ENCODE measurements at places on chromosomes 12 and 14.

DNA sequence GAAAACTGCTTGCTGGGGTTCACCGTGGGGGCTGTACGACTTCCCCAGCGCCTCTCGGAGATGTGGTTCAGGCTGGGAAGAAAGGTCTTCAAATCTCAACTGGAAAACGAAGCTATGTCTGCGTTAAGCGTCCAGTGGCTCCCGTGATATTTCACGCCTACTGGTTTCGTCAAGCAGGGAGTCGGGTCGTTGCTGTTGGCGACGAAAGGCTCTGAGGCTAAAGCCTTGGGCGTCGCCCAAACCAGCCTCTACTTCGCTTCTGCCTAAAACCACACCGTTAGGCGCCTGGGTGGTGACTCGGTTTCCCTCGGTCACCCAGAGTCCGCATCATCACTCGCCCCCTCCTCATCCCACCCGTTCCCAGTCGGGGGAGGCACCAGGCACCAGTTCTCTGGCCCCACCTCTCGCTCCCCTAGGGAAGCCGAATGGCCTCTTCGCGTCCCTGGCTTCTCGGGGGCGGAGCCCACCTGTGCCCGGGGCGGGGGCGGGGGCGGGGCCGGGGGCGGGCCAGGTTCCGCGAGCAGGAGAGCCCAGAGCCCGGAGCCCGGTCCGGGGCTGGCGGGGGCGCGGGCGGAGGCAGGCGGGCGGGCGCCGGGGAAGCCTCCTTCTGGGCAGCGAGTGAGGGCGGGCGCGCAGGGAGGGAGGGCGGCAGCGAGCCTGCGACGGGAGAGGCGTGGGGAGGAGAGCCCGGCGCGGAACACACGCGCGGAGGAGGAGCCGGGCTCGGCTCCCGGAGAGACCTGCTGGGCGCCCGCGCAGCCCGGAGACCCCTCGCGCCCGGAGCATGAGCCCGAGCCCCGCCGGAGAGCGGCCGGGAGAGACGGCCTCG is at the start of gene B4GALNT3:
Gene B4GALNT3, plus strand, starts transcription at position 510 of the 829 bp plus-strand sequence. CDS start 438 bp downstream, outside the sequence.
- DNase-seq: peak; percentile 48

- DNase-seq: no peak
Observed at GRCh38 chr12:26295001-26295400, 99.6 kb downstream of the SSPN start.

GRCh38 chr14:70170976-70171375 is 17.8 kb downstream of the SLC8A3 start:
- DNase-seq: no peak

GRCh38 chr14:50095895-50096294 is 20.5 kb downstream of the VCPKMT start:
- DNase-seq: no peak

DNA sequence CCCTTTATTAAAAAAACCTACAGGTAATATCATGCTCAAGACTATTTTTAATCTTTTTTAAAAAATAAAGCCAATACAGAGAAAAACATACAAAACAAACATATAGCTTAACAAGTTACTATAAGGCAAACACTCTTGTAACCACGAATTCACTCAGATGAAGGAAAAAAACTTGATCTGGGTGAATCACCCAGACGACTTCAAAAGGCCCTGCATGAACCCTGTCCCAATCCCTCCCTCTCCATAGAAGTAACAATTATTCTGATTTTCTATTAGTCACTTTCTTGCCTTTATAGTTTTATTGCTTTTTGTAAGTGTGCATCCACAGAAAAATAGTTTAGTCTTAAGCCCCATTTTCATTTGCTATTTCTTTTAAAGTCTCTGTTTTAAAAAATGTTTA is 72.6 kb downstream of the LRP6 start:
- no peak for DNase-seq

DNA sequence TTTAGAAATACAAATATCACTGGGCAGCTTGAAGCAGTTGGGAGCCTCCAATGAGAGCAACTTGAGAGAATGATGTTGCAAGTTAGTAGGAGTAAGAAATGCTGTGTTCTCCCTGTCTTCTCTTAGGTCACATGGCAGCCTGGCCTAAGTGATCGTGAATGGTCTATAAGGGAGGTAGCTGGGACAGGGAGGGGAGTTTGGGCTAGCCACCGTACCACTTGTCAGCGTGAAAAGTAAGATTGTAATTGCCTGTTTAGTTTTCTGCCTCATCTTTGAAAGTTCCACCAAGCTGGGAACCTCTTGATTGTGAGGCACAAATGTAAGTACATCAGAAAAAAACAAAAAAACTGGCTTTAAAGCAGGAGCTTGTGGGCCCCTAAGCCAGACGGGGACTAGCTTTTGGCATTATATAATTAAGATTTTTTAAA is 36.4 kb downstream of the MDM2 start:
- DNase-seq: no peak

DNA sequence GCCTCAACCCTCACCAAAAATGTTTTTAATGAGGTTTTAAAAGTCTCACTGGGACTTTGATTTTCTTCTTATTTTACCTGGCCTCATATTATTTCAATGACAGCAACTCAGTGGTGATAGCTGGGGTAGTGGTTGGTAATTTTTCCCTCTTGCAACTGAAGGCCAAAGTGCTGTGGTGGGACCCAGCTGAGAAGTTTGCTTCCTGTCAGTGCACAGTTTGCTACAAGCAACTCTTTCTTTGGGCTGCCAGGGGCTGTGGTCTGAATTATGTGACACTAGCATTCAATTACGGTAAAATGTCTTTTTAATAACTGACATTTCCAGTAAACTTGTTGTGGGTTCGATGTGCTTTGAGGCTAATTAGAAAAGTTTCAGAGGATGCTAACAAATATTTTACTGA is 65.3 kb downstream of the IFNG start:
- DNase-seq: no peak

DNA sequence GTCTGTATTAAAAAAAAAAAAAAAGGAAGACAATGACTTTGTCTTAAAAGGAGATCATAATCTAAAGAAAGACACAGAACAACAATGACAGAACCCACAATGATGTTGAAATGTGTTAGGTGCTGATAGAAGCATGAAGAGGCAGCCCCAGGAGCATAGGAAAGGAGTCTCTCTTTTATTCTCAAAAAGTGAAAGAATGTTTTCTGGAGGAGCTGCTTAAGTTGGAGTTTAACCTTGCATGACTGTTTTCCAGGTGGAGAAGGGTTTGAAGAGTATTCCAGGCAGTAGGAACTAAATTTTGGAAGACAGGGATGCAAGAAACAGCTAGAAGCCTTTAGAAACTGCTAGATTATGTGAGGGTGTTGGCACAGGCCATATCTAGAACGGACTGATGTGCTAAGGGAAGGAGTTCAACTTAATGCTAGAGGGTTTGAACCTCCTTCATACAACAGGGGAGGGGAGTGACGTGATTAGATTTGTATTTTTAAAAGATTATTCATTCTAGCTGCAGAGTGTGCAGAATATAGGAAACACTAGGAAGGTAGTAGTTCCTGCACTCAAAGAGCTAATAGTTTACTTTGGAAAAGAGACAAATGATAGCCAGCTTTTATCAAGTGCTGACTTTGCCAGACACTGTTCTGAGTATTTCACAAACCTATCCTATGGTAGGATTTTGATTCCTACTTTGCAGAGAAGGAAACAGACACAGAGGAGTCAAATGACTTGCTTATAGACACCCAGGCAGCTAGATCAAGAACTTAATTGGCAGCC is 4.6 kb upstream of the RPL6 start:
- no peak for DNase-seq

- DNase-seq: peak; percentile 80
Observed at GRCh38 chr12:3698218-3698974, 54.5 kb downstream of the CRACR2A start.

- DNase-seq: no peak
Observed at GRCh38 chr14:79534703-79535353, 676.5 kb downstream of the DIO2 start.

DNA sequence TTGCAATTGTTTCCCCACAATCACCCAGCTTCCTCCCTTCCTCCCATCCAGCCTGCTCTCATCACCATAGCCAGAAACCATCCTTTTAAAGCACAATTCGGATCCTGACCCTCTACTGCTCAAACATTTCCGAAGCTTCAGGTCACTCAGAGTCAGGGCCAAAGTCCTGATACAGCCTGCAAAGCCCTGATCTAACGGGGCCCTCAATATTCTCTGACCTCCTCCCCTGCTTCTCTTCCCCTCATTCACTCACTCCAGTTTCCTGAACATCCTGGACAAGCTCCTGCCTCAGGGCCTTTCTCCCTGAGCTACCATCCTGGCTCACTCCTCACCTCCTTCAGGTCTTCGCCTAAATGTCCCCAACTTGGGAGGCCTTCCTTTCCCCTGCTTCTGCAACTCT is 46.1 kb downstream of the PITPNM2 start:
- DNase-seq: no peak

DNA sequence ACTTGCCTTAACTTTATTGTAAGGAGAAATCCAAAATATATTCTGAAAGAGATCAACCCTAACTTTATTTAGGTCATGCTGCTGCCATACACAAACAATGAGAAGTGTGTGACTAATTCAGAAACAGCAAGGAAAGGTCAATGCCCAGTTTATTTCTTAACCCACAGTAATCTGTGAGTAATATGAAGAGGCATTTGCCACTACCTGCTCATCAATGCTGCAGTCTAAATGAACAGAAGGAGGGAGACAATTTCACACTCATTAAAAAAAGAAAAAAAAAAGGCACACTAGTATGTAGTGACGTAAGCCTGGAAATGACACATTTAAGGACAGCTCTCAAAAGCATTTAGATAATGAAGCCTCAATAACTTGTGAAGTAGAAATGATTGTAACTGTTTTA is 90.5 kb upstream of the FOXN3 start:
- DNase-seq: no peak

DNA sequence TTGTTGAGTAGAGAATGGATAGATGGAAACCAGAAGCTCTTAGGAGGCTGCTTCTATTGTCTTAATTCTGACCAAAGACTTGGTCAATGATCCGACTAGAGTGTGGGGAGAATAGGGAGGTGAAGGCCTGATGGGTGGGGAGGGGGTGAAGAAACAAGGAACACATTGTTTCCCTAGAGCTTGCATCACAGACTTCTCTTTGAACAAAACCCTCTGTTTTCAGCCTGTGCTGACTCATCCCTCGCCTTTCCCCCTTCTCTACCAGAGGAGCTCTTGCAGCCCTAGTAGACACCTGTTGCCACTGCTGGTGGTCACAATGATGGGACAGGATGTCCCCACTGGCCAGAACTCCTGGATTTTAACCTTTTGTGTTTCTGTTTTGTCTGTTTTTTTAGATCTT is 46.8 kb upstream of the CISTR start:
- no peak for DNase-seq

- DNase-seq: no peak
Observed at GRCh38 chr12:68559246-68559645, 51.5 kb upstream of the RAP1B start.

GRCh38 chr12:48110691-48111311 is 4.9 kb upstream of the SENP1 start:
- no peak for DNase-seq

DNA sequence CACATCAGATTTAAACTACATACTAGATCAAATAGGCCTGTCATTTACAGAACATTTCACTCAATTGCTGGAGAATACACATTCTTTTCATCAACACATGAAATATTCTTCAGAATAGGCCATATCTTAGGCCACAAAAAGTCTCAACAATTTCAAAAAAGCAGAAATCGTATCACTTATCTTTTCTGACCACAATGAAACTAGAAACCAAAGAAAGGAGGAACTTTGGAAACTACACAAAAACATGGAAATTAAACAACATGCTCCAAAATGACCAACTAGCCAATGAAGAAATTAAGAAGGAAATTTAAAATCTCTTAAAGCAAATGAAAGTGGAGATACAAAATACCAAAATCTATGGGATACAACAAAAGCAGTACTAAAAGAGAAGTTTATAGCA is 35.1 kb downstream of the PARP11 start:
- no peak for DNase-seq

DNA sequence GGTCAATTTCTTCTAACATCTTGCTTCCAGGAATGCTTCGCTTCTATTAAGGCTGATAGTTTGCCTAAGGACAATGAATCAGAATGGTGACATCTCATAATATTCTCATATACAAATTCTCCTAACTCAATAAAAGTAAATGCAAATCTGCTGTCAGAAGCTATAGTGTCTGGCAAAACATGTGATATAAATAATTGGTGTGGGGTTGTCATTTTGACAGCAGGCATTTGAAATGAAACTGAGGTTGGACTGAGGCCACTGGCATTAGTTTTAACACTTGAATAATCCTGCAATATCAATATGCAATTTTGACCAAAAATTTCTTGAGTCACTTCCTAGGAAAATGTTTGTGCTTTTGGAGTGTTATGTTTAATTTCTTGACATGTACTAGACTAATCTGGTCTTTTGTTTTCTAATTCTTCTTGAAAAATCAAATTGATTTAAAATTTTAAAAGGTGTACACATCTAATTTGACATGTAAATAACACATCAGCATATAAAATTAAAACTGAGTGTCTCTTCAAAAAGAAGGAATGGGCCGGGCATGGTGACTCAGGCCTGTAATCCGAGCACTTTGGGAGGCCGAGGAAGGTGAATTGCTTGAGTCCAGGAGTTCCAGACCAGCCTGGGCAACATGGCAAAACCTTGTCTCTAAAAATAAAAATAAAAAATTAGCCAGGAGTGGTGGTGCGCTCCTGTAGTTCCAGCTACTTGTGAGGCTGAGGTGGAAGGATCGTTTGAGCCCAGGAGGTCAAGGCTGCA is 92.3 kb upstream of the BTG1 start:
- no peak for DNase-seq

DNA sequence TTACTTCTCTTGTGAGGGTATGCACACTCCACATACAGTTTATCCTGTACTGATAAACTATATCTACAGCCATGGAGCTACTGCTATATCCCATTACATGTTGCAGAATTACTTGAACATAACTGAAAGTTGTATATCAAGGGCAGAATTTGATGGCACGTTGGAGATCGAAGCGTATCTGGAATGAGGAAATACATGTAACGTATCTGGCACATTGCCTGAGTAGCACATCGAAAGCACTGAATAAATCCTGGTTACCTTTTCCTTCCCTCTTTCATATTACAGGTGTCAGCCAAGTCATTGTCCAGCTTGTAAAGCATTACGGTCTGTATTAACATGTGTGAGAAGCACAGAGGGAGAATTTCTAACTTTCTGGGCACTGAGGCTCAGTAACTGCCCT is 42.1 kb upstream of the LIN7A start:
- DNase-seq: no peak

DNA sequence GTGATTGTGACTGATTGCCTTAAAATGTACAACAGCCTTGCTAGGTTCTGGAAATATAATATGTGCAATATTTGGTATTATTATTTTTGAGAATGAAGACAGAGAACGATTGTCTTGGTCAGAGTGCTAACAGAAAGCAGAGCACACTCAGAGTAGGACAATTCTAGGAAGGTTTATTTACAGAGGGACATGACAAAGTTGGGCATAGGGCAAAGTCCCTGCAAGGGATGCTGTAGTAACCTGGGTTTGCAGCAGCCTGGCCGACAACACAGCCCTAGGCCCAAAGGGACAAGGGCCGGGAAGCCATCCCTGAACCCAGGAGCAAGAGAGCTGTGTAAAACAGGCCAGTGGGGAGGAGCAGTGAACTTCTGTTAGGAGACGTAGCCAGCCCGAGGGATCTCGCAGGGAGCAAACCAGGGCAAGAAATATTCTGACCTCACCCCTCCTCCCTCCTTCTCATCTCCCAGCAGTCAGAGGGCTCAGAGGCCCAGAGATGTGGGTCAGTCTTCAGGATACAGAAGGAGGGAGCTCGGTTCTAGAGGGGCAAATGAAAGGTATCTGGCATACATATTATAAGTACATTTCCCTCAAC is 51.0 kb upstream of the FERMT2 start:
- no peak for DNase-seq

Measured in COR-L47 (cell line).